ENCODE measurements at places on chromosomes 4 and X.

DNA sequence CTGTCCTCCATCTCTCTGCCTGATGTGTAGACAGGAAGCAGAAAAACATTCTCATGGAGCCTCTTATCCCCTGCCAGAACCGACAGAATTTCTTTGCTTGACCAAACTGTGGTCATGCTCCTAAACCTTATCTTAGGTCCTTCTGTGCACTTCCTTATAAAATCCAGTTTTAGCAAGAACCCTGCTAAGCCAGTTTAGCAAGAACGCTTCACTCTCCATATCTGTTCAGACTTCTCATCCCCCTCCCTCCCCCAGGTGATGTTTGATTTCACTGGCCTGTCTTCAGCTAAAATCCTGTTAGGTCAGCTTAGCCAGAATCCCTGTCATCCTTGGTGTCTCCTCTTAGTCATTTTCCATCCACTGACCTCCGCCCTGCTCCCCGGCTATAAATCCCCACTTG is 1130.9 kb upstream of the PRKX start:
- no peak for DNase-seq

- DNase-seq, result no peak
These were observed 93.3 kb upstream of the PDE5A start for GRCh38 chr4:119721878-119722277.

- no peak for DNase-seq
These were observed 36.8 kb upstream of the SPON2 start for GRCh38 chr4:1208970-1209704.

- no peak for DNase-seq
These were observed 162.5 kb upstream of the CASK start for GRCh38 chrX:42085836-42086235.

DNA sequence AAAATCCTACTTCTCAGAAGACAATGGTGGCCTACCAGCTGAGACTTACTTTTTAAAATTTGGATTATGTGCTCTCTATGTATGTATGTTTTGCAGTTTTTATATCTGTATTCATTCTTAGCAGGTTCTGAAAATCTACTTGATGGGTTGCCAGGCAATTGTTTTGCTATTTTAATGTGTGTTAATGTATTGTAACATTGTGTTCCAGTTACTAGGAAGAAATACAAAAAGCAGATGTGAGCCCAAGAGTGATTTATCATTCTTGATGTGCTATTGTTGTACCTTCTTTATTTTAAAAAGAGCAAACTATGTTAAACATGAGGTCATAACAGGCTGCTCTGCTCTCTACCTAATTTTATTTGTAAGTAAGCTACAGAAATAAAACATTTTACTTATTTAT is 81.9 kb downstream of the REPS2 start:
- no peak for DNase-seq

GRCh38 chr4:152165846-152166245 is 370.0 kb downstream of the FBXW7 start:
- no peak for DNase-seq

DNA sequence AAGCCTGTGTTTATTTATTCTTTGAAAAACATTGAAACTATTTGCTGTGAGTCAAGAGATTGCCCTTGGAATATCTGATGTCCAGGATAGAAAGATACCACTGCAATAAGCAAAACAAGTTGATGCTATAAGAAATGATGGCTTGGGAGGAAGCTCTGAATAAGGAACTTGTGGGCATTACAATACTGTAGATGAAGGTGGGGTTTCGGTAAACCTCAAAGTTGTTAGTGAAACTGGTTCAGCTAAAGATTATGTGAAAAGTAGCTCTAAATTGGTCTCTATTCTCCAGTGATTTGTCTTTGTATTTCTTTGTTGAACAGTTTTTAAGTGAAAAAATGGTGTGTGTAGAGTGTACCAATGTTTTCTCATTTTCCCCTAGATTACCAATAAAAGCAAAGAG is 128.7 kb downstream of the AKAP4 start:
- no peak for DNase-seq

DNA sequence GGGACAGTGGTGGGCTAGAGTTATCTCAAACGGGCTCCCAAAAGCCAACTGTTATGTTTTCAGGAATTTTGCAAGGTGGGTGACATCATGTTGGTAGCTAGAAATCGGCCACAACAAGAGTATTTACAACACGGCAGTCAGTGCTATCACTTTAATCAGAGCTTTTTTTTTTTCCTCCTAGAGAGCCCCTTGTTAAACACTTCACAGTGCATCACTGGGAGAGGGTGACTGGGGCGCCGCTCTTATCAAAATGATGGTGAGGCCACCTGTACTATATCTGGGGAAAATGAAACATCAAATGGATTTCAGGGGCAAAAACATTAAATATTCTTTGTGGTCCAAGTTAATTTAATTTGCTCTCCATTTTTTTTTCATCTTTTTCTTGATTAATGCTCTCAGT is 44.9 kb downstream of the MAMLD1 start:
- no peak for DNase-seq

DNA sequence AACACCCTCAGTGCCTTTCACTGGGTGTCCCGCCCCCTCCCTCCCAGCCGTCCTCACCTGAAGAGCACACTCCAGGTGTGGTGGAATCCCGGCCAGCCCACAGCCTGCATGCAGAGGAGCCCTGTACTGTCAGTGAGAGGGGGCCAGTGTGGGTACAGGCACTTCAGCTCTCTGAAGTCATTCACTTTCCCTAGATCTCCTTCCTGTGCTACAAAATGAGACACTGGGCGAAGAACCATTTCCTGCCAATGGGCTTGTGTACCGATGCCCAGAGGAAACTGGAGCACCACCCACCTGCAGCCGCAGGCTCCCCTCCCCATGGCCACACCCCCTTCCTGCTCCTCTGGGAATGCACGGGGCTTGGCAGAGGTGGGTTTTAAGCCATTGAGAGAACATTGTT is 73.9 kb upstream of the C4orf50 start:
- DNase-seq, result no peak

DNA sequence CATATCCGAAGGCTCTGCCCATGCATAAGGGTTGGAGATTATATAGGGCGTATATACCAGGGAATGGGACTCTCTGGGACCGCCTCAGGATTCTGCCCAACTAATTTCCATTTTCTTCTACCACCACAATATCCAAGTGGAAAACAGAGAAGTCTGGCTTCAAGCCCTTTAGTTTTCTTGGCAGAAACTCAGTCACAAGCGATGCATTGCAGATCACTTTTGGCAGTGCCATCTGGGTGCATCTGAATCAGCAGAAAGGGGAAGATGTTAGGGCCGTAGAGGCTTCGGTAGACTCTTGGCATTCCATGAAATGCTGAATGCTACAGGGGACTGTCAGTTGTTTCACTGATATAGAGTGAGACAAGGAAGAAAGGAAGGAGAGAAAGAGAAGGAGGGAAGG is 94.1 kb upstream of the FAM9B start:
- no peak for DNase-seq

- no peak for DNase-seq
These were observed 370.8 kb downstream of the FSTL5 start for GRCh38 chr4:161792991-161793390.

- no peak for DNase-seq
These were observed 582 bp downstream of the NAA10 start for GRCh38 chrX:153934148-153934761.

DNA sequence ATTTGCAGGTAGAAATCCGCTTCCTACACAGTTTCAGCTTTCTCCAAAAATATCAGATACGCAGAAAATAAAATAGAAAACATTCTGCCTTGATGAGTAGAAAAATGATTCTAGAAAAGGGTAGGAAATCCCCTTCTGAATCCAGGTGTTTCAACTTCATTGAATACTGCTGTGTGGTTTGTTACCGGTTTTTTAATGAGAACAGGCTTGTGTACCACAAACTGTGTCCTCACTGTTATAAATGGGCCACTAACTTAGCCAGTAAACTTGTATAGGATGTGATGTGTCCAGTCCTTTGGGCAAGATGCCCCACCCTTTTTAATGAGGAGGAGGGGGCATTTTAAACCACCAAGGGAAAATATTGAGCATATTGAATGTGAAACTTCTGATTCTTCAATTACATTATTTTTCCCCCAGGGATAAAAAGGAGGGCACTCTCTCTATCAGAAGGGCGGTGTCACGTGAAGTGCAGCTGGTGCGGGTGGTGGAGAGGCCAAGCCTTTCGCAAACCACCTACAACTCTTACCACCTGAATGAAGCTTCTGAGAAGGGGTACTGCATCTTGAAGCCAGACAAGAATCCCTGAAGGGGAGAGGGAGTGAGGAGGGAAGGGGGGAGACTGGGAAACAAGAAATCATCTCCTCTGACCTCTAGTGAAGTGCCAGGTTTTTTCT is 4.5 kb downstream of the CXXC4 start:
- DNase-seq, result no peak

DNA sequence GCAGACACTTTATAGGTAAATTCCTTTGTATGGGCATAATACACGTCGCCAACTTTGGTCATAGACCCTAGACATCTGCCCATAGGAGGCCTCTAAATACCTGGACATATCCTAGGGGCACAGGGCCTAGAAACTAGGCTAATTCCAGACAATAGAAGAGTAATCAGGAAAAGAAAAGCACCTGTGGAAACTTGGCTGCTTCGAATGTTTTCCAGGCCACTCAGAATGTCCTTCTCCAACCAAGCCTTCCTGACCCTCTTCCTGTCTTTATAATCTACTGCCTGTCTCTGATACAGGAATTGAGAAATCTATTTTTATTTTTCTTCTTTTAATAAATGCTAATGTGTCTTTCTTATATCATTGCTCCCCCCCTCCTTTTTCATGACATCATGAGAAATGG is 493.1 kb downstream of the IL15 start:
- DNase-seq, result no peak

Data from NCI-H1105 (cell line).